ENCODE measurements at places on chromosomes 4 and X.

DNA sequence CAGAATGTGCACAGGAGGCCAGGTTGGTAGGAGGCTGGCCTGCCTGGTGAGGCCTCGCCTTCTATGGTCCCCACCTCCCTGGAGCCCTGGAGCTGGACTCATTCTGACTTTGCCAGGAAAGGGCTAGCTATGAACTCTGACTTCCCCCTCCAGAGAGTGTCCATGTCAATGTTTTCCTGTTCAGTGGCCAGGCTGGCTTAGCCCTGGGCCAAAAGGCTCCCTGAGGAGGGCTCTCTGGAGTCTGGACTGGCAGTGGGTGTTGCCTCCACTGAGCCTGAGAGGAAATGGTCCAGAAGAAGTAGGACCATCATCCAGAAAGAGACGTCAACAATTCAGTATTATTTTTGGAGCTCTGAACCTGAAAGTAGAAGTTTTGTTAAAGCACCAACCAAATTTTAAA, 178.7 kb downstream of the CHIC2 start:
- DNase-seq, result no peak

DNA sequence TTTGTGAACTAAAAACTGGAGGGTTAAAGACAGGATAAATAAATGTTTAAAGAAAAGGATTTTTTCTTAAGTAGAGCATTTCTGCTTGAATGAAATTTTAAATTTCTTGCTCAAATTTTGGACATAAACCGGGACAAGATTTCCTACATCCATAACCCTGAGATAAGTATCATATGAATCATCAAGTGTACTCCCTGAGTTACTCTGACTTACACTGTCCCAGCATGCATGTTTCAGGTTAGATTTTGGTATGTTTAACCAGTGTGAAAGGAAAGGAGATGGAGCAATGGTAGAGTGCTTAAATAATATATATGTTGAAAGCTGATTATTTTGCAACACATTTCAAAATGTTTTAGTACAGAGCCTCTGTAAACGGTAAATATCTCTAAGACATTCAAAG, 175.2 kb downstream of the ADGRL3 start:
- no peak for DNase-seq

GRCh38 chrX:72475952-72476668, 96.5 kb downstream of the HDAC8 start:
- DNase-seq, result no peak

DNA sequence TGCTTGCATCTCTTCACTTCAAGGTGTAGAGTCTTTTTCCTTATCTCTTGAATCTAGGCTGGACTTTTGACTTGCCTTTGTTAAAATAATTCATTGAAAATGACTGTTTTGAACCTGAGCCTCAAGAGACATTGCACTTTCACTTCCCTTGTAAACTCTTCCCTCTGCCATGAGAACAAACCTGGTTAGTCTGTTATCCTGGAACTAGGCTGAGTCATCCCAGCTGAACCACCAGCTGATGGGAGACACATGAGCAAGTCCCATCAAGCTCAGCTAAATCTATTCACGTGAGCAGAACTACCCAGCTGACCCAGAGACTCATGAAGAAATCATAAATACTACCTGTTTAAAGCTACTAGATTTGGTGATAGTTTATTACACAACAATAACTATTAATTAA, 202.3 kb upstream of the CENPE start:
- DNase-seq, result no peak

GRCh38 chrX:134999469-134999868, 8.7 kb downstream of the SMIM10 start:
- DNase-seq, result no peak

DNA sequence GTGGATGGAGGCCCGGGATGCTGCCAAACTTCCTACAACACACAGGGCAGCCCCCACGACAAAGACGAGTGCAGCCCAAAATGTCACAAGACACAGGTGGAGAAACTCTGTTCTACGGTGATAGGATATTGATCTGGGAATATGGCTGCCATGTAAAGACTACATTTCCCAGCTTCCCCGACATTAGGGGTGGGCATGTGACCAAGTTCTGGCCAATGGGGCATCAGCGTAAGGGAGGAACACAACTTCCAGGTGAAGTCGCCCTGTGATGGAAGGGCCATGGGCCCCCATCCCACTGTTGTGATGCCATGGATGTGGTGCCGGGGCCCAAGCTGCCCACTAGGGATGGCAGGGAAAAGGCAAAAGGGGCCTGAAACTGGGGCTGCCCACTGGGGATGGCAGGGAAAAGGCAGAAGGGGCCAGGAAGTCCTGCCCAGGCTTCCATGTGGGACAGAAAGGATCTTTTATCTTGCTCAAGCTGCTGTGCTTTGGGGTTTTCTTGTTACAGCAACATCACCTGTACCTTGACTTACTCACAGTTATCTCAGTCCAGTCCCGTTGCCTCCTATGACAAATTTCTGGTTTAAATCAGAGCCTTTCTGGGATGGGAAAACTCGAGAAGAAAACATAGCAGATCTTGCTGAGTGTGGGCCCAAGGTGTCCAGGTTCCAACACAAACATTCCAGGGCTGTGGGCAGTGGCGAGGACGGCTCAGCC, 9.7 kb upstream of the ADRA2C start:
- DNase-seq, result no peak

GRCh38 chrX:24204958-24205357, 55.4 kb downstream of the ZFX start:
- DNase-seq, result no peak

GRCh38 chr4:73919691-73920090, 50.5 kb downstream of the CXCL1 start:
- no peak for DNase-seq

- DNase-seq, result no peak
These were observed 569 bp downstream of the ARFIP1 start for GRCh38 chr4:152780267-152780778.

DNA sequence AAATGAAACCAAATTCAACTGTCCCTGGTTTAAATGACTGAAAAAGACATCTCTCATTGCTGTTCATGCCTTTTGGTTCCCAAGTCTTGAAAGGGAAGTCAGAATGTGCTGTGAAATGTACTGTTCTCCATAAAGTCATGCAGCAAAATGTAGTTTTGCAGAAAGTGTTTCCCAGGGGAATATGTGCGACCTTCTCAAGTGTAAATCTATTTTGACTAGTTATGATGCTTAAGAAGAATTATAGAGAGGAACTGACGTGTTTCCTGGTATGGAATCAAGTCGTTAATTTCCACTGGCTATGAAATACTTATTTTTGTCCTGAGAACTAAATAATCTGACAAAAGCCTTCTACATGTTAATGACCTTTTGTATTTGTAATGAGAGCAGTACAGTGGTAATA, 223.1 kb downstream of the CLCN4 start:
- no peak for DNase-seq

- DNase-seq, result no peak
These were observed 56.4 kb downstream of the MAML3 start for GRCh38 chr4:140097572-140097971.

GRCh38 chr4:90786602-90787001, 659.4 kb downstream of the CCSER1 start:
- no peak for DNase-seq

DNA sequence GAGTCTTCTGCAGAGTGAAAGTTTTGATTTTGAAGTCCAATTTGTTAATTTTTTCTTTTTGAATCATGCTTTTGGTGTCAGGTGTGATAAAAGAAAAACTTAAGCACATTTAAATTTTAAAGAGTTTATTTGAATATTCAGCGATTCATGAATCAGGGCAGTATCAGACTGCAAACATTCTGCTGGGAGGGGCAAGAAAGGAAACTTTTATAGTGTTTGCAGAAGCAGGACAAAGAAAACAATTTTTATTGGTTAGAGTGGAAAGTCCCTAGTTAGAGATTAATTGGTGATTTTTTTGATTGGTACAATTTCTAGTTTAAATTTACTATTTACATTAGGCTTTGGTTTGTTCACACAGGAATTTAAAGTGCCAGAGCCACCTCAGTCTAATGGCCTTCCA, 1.5 kb upstream of the DIPK2B start:
- no peak for DNase-seq

DNA sequence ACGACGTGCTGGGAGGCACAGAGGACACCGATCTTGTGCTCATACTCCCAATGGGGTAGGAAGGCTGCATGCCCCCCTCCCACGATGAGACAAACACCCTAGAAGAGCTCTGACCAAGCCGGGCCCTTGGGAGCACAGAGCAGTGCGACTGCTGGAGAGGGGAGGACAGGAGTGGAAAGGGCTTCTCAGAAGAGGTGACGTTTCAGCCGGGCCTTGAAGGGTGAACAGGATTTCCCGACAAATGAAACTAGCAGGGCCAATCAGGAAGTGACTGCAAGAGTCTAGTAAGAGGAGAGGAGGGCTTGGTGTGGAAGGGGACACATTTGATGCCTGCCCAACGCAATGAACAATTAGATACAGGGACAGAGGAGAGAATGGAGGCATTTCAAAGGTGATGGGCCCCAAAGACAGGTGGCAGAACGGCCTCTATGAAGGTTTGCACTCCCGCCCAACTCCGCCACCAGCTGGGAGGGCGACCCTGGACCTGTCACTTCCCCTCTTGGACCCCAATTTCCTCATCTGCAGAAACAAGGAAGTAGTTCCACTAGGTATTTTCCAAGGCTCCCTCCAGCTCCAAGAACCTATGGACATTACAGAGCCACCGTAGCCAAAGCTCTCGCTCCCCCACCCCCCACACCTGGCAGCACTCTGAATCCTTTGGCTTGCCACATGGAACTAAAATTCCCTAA, 3.9 kb downstream of the HCFC1 start:
- DNase-seq, result no peak

- DNase-seq, result no peak
These were observed 152.6 kb downstream of the LDB2 start for GRCh38 chr4:16745887-16746286.

GRCh38 chr4:53813998-53814397, 222.7 kb upstream of the LNX1 start:
- no peak for DNase-seq

GRCh38 chr4:147518086-147518485, 37.2 kb downstream of the EDNRA start:
- no peak for DNase-seq

DNA sequence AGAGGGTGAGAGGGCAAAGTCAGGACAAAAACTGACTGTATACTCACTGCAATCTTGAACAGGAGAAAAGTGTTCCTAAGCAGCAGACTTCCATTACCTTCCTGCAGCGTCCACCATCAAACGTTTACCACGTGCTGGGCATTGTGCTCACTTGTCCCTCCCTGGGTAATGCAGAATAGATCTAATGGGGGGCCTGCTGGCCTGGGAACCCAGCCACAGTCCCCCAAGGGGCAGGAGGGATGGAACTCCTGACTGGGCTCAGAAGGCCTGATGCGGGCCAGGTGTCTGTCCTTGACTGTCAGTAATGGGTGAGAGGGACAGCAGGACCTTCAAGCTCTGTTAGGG, 37.6 kb upstream of the FAM156A start:
- no peak for DNase-seq

DNA sequence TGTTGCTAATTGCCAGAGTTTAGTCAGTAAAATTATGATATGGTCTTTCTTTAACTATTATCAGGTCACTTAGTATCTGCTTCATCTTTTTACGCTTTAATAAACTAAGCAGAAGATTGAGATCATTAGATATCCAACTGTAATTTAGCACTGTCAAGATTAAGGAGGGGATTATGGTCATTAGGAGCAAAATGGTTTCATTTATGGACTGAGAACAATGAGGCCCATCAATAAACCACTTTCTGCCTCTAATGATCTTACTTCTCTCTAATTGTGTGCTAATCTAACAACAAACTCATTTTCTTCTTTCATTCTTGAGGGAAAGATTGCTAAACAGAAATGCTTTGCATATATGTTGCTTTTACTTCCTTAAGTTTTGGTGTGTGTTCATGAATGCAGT, 340.4 kb downstream of the RPA4 start:
- no peak for DNase-seq

Data from GM04503 (cell line).